ENCODE measurements at places on chromosomes 5 and 9. TPM values are rescaled to one million over a fixed set of nuclear protein-coding genes. Genes with fewer than 3 reads are reported as not detected.

Gene TMEM232
- total RNA-seq: 3.2 TPM

Gene DHX29
- 18.6 TPM for total RNA-seq

Gene SPINK7
- total RNA-seq: not detected

Gene ROPN1L
- total RNA-seq: not detected

Gene NNT
- 573 TPM for total RNA-seq

Gene SURF4
- total RNA-seq: 58.3 TPM

Gene CENPK
- 0.67 TPM for total RNA-seq

Gene CA9
- total RNA-seq: not detected

DNA sequence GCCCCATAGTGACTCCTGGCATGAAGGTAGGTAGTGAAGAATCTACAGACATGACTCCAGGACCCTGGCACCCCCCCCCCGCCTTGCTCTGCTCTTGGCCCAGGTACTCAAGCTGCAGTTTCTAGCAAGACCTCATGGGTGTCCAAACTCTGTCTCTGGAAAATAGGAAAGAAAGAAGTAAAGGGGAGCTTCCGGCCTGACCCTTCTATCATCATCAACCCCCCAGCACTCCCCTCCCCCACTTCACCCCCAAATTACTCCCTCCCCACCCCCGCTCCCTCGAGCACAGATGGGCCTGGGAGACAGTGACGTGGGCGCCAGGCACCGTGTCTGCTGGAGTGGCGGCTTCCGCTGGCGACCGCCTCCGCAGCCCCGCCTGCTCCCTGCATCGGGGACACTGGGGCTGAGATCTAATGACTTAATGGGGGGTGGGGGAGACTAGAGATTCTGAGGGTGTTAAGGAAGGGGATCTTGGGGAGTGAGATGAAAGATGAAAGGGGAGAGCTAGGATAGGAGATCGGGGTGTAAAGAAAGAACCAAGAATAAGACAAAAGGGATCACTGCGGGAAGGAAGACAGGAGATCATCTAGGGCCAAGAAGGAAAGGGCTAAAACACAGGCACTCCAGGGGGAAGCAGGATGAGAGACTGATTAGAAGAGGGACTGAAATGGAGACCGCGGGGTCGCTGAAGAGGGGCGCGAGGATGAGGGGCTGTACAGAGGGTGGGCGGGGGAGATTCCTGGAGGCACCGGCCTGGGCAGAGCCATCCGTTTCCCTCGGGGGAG is 1.1 kb upstream of the DNAJB5 start:
- peak; percentile 69 for DNase-seq

DNA sequence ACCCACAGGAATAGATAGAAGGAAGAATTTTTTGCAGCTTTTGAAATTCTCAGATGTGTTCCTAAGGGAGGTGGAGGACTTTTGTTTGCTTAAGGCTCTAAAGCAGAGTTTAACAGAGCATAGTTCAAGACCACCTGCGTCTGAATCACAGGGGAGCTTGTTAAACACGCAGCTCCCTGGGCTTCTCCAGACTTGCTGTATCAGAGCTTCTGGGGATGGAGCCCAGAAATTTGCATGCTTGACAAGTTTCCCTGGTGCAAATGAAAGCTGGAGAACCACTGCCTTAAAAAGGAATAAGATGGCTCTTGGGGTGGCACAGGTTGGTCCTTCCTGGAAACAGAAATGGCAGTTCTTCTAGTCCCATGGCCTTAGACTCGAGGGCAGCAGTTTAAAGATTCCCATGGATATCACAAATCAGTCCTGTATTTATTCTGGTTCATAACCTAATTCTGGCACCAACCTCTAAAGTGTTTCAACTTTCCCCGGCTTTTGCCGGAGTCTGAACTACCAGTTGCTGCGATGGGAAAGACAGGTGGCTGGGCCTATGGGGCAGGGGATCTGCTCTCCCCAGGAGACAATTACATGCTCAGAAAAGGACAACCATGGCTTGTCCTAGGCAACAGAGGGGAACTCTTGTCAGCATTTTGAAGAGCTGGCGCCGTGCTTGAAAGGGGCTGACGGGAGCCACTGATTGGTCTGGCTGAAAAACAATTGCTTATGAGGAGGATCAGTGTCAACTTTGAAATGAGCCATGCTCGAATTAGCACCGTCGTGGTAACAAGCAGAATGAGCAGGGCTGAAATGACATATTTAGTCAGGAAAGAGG is 599.6 kb downstream of the CCDC171 start:
- DNase-seq: no peak

- DNase-seq: no peak
Observed at GRCh38 chr5:165127941-165128340, 1622.5 kb downstream of the MAT2B start.

- no peak for DNase-seq
Observed at GRCh38 chr9:35688558-35689541, 875 bp downstream of the TPM2 start.

DNA sequence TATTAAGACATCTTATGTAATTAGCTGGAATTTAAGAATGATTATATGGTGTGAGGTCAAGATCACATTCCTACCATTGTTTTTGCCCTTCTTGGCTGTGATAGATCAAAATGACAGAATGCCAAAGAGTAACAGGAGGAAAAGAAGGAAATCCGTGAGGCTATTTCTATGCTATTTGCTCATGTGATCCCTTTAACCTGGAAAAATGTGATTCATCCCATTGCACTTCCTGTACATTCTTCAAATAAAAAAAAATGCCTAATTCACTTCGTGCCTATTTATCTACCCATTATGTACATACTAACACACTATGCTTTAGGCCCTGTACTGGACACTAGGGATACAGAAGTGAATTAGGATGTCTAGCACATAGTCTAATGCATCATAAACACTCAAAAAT is 154.1 kb upstream of the PAPPA start:
- DNase-seq: no peak

DNA sequence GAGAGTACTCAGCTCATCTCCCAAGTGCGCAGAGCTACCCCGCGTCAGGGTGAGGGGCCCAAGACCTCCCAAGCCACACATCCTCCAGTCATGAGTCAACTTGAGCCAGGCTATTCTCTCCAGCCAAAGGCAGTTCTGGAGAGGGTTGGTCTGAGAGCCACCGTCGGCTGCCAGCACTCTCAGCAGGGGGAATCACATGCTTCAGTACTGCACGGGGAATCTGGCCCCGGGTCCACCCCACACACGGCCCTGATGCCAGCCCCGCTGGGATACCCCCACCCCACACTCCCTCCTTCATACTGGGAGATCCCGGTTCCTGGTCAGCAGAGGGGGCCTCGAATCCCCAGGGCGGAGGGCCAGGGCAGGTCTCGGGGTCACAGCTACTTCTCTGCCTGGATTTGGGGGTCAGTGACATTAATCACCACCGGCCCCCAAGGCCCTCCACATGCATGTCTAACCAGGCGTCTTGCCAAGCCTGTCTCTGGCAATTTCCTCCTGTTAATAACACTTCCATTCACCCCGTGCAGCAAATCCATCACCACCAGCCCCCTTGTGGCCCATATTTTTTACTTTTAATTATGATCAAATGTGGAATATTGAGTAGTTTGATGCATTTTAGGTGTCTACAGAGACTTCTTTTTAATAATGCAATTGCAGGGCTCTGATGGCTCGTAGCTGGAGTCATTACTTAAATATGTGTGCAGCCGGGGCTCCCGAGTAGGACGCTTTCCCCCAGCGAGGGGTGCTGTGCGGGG is 102.9 kb upstream of the PPP1R26 start:
- no peak for DNase-seq

- no peak for DNase-seq
Observed at GRCh38 chr5:135266303-135266635, 132.8 kb downstream of the MACROH2A1 start.

DNA sequence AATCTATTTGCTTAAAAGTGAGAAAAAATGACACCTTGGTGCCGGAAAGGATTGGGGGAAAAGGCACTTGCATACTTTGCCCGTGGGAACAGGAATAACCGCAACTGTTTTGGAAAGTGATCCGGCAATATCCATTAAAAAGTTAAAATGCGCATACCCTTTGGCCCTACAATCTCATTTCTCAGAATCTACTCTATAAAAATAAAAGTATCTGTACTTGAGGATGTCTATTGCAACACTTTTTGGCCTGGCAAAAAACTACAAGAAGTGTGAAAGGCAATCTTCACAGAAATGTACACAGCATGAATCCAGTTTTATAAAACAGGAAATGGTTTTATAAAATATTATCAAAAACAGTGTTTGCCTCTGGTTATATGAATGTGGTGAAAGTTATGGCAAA is 58.3 kb upstream of the NFIL3 start:
- DNase-seq: no peak

DNA sequence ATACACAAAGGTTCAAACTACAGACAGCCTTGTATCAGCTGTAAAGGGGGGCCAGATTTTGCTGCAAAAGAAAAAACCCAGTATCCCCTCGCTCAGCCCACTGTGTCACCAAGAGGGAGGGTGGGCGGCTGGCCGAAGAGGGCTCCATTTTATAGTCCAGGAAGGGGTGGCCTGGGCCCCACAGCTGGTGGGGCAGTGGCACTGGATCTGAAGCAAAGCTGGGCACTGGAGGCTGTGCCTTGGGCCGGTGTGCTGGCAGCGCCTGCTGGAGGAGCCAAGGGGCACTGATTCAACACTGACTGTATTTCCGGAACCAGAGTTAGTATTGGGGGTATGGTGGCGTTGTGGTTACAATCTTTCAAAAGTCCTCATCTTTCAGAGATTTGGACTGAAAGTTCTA is 9.1 kb downstream of the BRD3 start:
- DNase-seq: no peak

DNA sequence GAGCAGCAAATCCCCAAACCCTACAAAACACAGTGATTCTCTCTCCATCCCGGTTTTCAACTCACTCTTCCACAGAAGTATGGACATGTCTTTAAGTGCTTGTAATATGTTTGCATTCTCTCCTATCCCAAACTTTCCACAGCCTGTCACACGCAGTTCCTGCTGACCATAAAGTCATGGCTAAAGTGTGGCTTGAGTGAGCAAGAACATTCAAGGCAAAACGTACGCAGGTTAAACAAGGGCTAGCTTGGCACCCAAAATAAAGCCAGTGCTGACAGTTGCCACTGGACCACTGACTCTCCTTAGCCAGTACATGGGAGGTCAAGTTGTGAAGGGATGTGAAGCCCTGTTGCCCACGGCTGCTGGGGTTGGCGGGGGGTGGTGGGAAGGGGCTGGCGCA is 211.1 kb upstream of the IRX1 start:
- DNase-seq: no peak

GRCh38 chr5:124444147-124444775 is 302.2 kb downstream of the ZNF608 start:
- no peak for DNase-seq

GRCh38 chr5:82418608-82418950 is 140.4 kb upstream of the RPS23 start:
- DNase-seq: no peak

GRCh38 chr9:27393054-27393846 is 96.3 kb upstream of the EQTN start:
- DNase-seq: no peak

DNA sequence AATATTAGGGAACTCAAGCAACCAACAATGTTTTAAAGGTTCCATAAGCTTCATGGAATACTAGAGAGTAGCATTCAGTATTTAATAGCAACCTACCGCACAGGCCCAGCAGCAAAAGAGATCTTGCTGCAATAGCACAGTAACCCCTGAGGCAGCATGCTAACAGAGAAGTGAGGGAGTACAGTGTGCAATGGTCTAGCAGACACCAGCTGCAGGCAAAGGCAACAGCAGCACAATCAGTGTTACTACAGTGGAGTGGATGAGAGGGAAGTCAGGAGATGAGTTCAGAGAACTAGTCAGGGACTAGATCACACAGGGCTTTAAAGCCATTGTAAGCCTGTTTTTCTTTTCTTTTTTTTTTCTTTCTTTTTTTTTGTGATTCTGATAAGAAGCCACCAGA is 2.8 kb downstream of the TICAM2 start:
- DNase-seq: no peak

- no peak for DNase-seq
Observed at GRCh38 chr5:96968074-96968473, 32.2 kb downstream of the LNPEP start.

- no peak for DNase-seq
Observed at GRCh38 chr5:14773588-14773987, 98.0 kb downstream of the ANKH start.

GRCh38 chr9:37967014-37967760 is 63.3 kb upstream of the SLC25A51 start:
- no peak for DNase-seq

DNA sequence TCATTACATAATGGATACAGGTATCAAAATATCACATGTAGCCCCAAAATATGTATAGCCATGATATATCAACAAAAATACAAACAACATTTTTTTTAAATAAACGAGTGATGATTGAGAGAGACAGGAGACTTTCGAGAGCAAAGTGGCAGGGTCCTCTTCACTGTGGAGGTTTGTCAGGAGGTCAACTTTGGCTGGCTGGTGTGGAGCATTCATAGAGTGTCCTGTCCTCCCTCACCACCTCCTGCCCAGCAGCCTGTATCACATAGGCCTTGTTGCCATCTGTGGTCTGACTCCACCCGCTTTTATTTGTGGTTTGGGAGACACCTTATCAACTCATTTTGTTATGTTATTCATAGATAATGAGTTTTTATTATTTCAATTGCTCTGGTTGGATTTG is 206.9 kb downstream of the SYK start:
- DNase-seq: no peak

DNA sequence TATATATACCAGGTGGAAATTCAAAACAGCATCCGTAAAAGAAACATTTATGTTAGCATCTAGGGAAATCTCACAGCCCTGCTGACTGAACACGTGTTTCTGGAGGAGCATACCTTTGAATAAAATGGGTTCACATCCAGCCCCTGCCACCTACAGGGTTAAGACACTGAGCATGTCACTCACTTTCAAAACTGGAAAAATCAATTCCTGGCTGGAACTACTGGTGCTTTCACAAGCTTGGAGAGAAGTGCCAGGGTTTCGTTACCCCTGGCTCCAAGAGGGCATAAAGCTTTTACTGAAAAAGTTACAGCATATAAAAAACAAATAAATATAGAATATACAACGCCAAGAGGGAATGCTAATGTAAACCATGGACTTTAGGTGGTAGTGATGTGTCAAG is 48.0 kb downstream of the SERINC5 start:
- no peak for DNase-seq

DNA sequence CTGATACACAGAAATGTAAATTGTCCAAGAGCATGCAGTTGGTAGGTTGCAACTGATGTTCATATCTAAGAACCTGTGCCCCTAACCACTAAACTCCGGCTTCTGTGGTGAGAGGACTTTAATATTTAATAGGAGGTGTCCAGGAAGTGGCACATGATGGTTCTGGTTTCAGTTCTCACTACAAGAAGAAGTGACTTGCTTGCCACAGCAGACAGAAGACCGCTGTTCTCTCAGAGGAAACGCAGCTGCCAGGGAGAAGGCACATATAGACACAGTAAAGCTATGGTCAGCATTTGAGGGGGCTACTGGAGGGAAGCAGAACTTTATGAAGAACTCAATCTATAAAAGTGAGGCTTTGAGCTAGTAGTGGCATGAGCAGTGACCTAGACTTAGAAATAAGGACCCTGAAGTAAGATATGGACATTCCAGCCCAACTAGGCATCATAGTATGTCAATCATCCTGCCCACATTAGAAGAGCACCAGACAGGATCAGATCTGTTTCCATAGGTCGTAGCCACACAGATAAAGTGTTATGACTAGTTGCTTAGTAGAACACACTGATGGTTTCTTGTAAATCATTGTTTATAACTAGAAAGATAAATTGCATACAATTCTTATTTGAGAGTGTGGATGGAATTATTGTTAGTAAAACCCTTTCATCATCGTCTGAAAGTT is 36.4 kb upstream of the DAB2 start:
- DNase-seq: peak; percentile 50

GRCh38 chr5:132099076-132099748 is 25.6 kb downstream of the CSF2 start:
- no peak for DNase-seq

GRCh38 chr5:10454591-10455276 is 13.1 kb downstream of the ROPN1L start:
- no peak for DNase-seq

- DNase-seq: no peak
Observed at GRCh38 chr5:78895616-78896015, 89.5 kb downstream of the ARSB start.

Measured in Right ventricle myocardium superior (tissue), 1 donor.